Osteoblast (primary cell): ENCODE measurements at places on chromosomes 3 and 15. TPM values are rescaled to one million over a fixed set of nuclear protein-coding genes. Genes with fewer than 3 reads are reported as not detected.

GRCh38 chr3:146625186-146625775, 20.1 kb upstream of the PLSCR5 start:
- DNase-seq, result no peak

PDZRN3 gene
- total RNA-seq, result 18.3 and 26.4 TPM in 2 replicates

GRCh38 chr3:181264486-181264885, 274.9 kb upstream of the DNAJC19 start:
- no peak for DNase-seq

DNA sequence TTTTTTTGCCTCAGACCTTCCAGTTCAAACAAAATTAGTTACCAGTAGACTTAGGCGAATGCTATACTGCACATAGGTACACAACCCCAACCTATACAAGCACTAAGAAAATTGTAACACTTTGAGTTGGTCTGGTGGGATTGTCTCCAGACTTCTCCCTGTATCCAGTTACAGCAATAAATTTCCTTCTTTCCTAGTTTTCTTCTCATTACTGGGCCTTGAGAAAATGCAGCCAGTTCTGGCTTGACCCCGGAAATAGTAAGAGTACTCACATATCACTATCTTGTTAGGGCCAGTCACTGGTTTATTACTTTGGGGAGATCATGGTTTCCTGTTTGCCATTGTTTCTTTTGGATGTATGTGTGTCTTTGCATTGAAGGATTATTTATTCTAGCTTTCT, 868.4 kb downstream of the DIPK2A start:
- no peak for DNase-seq

RLBP1 gene
- under 0.01 TPM in 2 replicates for total RNA-seq

ZNF385D gene
- 2.5 and 2.9 TPM in 2 replicates for total RNA-seq

DNA sequence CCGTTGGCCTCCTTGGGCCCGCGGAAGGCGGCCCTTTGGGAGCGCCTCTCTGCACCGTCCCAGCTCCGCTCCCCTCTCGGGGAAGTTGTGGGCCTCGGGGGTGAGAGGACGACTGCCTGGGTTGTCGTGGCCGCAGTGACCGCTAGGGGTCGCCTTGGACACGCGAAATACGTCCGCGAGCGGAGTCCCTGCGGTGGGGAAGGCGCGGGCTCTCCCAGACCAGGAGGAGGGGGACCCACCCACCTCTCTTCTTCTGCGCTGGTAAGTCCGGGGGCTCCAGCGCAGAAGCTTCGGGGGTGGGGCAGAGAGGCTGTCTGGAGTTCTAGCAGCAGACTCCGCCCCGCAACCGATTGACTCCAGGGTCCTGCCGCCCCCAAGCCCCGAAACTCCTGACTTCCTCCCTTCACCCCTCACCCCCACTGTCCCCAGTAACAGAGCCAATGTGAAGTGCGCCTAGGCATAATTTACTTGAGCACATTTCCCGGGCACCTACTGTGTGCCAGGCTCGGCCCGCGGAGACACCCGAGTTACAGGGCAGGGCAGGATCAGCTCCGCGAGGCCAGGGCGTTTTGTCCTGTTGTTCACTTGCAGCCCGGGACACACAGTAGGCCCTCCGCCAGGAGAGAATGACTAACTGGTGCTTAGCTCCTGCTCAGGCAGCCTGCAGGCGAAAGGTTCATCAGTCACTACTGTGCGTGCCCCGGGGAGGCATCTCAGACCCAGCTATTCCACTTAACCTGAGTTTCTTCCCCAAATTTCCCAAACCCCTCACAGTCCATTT, 32.8 kb downstream of the DNASE1L3 start:
- peak; percentile 97 for DNase-seq

ZDHHC23 gene
- total RNA-seq, result 0.88 and 1.1 TPM in 2 replicates

- DNase-seq, result no peak
Measured at GRCh38 chr3:188064831-188065493, 89.0 kb upstream of the LPP start.

DNA sequence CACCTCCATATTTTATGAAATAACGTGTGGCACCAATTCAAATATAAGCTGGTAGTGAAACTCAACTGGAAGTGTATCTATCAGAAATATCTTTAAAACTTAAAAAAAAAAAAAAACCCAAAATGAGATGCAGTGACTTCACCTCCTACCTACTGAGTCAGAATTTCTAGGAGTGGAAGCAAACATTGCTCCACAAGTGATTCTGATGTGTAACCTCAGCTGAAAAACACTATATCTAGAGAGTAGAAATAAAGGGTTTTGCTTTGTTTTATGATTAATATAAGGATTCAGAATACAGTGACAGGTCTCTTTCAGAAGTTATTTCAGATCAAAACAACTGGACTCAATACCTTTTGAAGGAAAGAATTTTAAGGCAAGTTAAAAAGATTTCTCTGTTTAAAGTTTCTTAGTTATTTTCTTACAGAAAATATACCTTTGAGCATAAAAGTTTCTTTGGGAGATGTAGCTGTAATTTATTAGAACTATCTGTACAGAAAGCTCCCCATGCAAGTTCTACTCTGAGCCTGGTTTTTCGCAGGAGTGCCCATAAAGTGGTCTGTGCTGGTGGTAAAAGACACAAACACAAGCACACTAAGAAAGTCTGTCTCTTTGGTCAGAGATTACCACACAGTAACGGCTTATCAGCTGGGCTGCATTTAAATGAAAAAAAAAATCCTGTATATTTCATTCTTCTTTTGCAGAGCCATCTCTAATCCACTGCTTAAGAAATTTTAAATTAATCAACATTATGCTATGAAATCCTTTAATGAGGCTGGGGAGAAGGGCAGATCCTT, 59.9 kb upstream of the PPIB start:
- DNase-seq, result no peak

NR2E3 gene
- under 0.01 TPM in 2 replicates for total RNA-seq

- no peak for DNase-seq
Measured at GRCh38 chr3:78905700-78906099, 862.1 kb downstream of the ROBO1 start.

DNA sequence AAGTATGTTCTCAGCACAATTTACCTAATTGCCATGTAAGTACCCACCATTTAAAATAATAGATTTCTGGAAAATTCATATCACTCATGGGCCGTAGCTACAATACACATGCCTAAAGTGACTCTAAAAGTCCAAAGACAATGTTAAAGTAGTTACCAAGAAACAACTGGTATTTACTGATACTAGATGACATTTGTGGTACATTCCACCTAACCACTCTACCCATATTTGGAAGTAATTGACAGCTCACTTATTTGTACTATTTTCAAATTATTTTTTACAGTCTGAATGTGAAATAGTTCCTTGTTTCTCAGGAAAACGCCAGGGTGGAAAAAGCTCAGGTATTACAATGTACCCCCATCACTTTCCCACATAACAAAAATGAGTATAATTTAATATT, 573.0 kb downstream of the MECOM start:
- DNase-seq, result no peak

- no peak for DNase-seq
Measured at GRCh38 chr3:127717357-127718244, 44.8 kb downstream of the ABTB1 start.

DNA sequence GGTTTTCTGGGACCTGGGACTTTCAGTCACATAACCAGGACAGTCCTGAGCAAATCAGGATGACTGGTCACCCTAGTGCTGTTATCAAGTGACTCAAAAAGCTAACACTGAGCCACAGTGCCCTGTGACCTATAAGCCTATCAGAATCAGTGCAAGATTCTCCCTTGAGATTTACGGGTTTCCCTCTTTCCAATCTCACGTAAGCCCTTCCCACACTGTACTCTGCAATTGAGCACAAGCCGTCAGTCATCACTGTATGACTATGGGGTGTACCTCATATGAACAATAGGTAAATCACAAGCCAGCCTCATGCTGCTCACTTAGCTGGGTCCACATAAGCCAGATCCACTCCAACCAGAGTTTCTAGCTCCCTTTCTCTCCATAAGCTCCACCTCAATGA, 21.0 kb upstream of the CLDN18 start:
- no peak for DNase-seq

TNFSF10 gene
- total RNA-seq, result 3.5 and 4.0 TPM in 2 replicates

DNA sequence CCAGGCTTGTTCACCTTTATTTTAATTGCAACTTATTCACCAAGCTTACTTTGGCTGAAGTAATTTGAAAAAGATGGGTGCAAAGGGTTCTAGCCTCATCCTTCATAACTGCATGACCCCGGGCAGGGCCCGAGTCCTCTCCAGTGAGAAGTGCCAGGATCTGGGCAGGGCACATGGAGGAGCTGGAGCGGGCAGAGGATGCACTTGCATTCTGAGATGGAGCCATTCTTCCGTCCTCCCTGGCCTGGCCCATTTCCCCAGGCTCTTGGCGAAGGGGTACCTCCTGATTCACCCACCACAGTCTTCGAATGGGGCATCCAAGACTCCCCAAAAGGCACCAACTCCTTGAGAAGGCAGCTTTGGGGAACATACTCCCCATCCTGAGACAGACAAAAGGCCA, 22.5 kb upstream of the PLXND1 start:
- peak; percentile 77 for DNase-seq

DNA sequence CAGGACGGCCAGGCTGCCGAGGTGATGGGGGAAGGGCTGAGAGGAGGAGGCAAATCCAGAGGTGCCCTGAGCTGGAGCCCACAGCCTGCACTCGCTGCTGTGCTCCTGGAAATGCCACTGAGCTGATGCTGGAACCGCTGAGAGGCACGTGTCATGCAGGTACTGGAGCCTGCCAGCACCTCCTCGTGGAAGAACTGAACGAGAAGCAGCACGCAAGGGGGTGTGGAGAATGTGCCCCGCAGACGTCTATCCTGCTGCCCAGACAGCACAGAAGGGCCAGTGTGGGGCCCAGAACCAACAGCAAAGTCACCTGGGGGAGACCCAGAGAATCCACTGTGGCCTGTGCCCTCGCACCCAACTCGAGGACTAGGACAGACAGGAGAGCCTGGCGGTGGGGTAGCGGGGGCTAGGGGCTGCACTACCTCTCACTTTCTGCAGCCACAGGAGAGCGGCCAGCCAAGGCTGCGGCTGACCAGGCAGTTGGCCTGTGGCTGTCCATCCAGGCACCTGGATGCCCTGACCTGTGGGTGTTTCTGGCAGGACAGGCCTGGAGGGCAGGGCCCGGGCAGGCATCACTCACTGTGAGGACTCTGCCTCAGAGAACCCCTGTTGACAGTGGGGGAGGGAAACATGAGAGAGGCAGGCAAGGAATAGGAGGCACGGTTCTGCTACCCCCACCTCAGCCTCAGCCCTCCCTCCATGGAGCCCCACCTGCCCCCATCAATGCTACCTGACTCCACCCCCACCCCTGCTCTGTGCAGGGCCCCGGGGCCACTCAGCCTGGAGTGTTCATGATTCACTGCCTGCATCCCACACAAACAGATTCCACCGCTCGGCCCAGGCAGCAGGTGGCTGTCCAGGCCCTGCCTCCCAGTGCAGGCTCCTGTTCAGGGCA, 213.1 kb downstream of the TBC1D2B start:
- DNase-seq, result no peak

- DNase-seq, result no peak
Measured at GRCh38 chr3:155026999-155027591, 53.0 kb upstream of the MME start.

PLSCR5 gene
- total RNA-seq, result not detected in 2 replicates

DNA sequence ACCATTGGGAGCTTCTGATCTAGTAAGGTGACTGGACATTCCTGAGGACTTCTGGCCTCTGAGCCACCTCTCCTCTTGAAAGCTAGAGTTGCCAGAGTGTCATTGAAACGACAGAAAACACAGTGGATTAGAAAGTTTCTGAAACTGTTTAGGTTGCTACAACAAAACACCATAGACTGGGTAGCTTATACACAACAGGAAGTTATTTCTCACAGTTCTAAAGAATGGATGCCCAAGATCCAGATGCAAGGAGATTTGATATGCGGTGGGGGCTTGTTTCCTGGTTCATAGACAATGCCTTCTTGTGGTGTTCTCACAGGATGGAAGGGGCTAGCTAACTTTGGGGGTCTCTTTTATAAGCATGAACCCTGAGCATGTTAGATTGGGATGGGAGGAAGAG, 43.3 kb upstream of the ZNF385D start:
- no peak for DNase-seq

DNA sequence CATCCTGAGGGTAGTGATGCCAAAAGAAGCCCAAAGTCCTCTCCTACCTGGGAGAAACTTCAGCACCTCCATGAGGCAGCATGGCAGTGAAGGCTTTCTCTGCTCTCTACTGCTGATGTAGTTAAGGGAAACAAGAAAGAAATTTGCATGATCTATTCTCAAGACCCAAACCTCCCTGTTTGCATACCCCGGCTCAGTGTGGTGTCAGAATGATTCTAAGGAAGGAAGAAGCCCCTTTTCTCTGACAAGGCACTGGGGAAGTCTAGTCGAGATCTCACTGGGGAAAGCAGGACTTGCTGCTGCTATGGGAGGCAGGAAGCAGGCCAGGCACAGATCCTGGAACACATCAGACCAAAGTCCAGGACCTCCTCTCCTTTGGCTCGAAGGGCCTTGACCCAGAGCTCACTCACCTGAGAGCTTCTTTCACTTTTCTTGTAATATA, 89.4 kb upstream of the ICE2 start:
- DNase-seq, result no peak

DNA sequence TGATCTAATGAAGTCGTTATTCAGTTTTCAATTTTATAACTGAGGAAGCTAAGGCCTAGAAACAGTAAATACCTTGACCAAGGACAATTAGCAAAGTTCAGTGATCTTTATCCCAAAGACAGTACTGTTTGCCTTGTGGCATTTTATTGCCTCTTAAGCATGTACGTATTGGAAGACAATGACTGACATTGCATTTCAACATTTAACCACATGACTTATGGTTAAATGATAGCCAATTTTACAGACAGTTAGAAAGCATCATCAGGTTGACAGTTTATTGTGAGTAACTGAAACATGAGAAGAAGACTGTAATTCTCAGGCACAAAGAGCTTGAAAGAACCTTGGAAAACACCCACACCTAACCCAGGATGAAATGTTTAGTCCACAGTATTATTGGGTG, 390.8 kb upstream of the ZNF385D start:
- DNase-seq, result no peak

CAPN3 gene
- 1.1 and 3.2 TPM in 2 replicates for total RNA-seq

GRCh38 chr3:100717637-100718487, 8.6 kb downstream of the TFG start:
- no peak for DNase-seq

CYP1A1 gene
- 0.36 TPM in 1 of 2 replicates, not detected in the other for total RNA-seq

DNA sequence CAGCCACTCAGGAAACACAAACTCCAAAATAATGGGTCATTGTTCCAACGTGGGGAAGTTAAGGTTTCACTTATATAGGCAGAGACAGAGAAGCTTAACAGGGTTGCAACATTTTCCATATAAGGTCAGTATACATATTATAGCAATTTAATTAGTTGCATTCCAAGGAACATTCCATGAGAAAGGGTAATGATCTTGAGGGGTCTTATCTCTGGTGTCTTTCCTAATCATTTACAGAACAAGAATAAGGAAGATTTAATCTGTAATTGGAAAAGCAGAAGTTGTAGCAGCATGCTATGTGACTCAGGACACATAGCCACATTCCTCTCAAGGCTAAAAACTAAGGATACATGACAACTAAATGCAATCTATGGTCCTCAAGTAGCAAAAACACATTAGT, 4.9 kb downstream of the MNS1 start:
- no peak for DNase-seq
